ENCODE measurements at places on chromosomes 5 and 9.

DNA sequence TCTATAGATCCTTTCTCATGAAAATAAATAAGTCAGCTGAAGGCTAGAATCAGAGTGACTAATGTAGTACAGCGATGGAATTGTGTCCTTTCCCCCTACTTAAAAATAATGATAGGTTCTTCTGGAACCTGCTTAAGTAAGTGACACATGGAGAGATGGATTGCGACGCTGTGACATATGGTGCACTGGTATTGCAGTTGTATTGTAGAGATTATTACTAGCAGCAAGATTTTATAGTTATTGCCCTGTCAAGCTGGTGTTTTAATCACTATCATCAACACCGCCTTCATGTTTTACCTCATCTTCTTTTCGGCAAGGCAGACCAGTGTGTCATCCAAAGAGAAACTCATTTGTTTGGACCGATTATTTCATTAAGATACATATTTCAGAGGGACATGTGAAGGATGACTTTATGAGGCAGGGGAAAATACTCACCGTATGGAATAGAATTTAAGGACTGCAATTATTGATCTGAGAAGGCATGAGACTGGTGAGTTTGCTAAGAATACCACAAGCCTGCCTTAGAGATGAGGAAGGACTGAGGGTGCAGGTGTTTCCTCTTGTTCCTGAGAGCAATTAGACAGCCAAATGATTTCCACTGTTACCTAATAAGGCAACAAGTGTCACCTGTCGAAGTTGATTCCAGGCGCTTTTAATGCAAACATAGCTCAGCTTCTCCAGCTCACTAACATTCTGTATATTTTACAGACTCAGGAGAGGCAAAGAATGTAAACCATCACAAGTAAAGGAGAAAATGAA is 1855.5 kb downstream of the MAT2B start:
- no peaks in the 10 kb centered on the region for H3K4me1 ChIP-seq
- H3K27me3 ChIP-seq = no peaks in the 10 kb centered on the region
- DNase-seq = no peak
- H3K4me3 ChIP-seq = no peak overlapping the region
- no peaks in the 10 kb centered on the region for H3K36me3 ChIP-seq

- no peaks in the 10 kb centered on the region for H3K27me3 ChIP-seq
- H3K4me1 ChIP-seq = no peaks in the 10 kb centered on the region
- H3K27ac ChIP-seq = no peak overlapping the region
- no peak for DNase-seq
- H3K4me3 ChIP-seq = no peak overlapping the region
- peaks cover 56% of the 10 kb centered on the region for H3K36me3 ChIP-seq
Measured at GRCh38 chr5:60634051-60634450, 65.9 kb downstream of the DEPDC1B start.

DNA sequence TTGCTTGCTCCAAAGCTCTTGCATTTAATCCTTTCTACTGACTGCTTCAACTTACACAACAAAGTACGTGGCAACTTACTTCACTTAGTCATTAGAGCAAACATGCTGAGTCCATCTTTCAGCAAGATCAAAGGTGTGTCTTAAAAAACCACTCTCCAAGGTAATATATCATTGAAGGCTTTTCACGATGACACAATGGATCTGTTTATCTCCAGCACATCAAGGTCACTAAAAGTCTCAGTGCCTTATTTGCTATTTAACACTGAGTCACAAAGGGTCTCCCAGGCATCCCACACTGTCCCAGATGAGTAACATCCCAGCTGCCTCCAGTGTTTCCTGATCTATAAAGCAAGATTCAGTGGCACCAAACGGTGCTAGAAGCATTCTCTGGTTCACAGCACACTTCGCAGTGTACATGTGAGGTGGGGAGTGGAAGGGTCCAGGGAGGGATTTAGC is 3.7 kb upstream of the CLK4 start:
- H3K36me3 ChIP-seq = peaks cover 2% of the 10 kb centered on the region

DNA sequence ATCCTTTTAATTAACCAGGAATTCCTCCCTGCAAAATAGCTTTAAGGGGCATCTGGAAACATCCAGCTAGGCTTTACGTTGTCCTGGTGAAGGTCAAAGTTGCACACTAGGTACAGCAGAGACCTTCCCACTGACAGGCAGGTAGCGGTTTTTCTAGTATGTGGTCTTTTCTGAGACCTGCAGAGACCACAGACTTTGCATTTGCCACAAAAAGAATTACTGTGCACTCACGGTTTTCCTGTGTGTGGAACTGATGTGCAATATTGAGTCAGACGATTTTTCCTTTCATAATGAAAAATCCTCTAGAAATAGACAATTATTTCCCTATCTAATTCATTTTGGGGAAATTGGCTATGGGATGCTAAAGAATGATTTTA is 417.0 kb upstream of the ADAMTSL1 start:
- no peaks in the 10 kb centered on the region for H3K27me3 ChIP-seq
- no peak overlapping the region for H3K4me3 ChIP-seq
- H3K4me1 ChIP-seq = peaks cover 14% of the 10 kb centered on the region
- no peak overlapping the region for H3K27ac ChIP-seq
- no peaks in the 10 kb centered on the region for H3K36me3 ChIP-seq
- DNase-seq = no peak

DNA sequence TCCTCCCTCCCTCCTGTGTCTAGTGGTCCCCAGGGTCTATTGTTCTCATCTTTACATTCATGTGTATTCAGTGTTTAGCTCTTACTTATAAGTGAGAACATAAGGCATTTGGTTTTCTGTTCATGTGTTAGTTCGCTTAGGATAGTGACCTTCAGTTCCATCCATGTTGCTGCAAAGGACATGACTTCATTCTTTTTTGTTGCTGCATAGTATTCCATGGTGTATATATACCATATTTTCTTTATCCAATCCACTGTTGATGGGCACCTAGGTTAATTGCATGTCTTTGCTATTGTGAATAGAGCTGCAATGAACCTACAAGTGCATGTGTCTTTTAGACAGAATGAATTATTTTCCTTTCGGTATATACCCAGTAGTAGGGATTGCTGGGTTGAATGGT is 46.8 kb downstream of the FYB1 start:
- no peak for DNase-seq
- peaks cover 90% of the 10 kb centered on the region for H3K4me1 ChIP-seq
- H3K27ac ChIP-seq = no peak overlapping the region
- no peaks in the 10 kb centered on the region for H3K27me3 ChIP-seq
- peaks cover 67% of the 10 kb centered on the region for H3K36me3 ChIP-seq

DNA sequence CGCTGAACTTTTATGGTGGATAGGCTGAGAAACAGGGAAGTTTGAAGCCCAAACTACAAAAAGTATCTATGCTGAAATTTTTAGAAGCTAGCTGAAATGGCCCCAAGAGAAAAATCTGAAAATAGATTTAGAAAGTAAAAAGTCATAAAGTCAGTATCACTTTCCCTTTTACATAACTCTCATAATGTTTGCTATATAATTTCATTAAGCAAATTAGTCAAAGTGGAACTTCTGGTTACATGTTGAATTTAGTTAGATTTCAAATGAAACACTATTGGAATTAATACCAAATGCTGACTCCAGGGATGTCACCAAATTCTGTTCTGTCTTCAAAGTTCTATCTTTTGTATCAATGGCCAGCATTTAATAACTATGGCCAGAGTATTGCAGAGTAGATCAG is 126.9 kb downstream of the TTC39B start:
- DNase-seq = no peak
- H3K36me3 ChIP-seq = peaks cover 39% of the 10 kb centered on the region
- no peaks in the 10 kb centered on the region for H3K27me3 ChIP-seq
- H3K4me3 ChIP-seq = no peak overlapping the region

- peaks cover 38% of the 10 kb centered on the region for H3K4me1 ChIP-seq
- H3K4me3 ChIP-seq = no peak overlapping the region
- H3K27ac ChIP-seq = peak overlapping the region; percentile 80
- H3K36me3 ChIP-seq = peaks cover 26% of the 10 kb centered on the region
Measured at GRCh38 chr9:130106860-130107233, 53.1 kb downstream of the GPR107 start.

DNA sequence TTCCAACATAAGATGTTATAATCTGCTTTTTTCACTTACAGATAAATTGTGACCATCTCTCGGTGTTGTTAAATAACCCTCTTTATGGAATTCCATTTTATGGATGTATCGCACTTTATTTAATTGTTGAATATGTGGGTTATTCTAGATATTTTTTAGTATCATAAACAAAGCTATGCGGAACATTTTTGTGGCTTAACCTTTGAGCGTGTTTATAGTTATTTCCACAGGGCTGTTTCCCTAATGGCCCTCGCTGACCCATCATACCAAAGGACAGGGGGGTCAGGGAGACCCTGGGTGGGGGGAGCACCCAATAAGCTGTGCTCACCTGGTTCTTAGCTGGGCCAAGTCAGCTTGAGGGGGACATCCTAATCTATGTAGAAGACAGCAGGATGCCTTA is 65.3 kb downstream of the NDST1 start:
- DNase-seq = no peak
- no peak overlapping the region for H3K4me3 ChIP-seq
- no peaks in the 10 kb centered on the region for H3K36me3 ChIP-seq
- no peaks in the 10 kb centered on the region for H3K27me3 ChIP-seq
- no peaks in the 10 kb centered on the region for H3K4me1 ChIP-seq

DNA sequence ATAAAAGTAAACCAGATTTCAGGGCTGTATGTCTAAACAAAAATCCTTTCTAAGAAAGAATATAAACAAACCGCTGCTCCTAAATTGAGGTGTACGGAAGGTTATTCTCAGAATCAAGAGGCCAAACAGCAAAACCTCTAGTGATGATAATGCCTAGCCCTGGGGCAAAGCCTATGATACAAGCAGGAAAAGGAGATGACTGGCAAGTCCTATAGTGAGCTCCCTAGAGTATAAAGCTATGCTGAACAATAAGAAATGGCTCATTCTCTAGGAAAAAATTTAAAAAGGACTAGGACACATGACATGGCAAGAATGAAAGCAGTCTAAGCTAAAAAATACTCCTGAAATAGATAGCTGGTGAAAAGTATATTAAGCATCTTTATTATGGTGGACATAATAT is 187.1 kb downstream of the BNC2 start:
- no peak overlapping the region for H3K27ac ChIP-seq
- no peak overlapping the region for H3K4me3 ChIP-seq
- DNase-seq = no peak
- no peaks in the 10 kb centered on the region for H3K36me3 ChIP-seq

DNA sequence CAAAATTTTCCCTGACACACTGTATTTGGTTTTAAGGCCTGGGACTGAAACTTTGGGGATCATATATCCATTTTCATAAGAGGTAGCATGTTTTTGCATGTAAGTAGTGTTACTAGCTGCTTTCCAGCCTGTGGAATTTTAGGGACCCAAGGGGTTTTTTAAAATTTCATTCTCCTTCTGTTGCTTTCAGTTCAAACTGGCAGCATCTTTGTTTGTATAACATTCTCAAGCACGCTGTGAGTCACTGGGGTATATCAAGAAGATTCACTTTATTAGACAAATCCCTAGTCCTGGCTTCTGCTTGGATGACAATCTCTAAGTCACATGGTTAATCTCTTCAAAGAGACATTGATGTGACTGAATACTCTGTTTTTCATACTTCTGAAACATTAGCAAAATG is 479.0 kb downstream of the CYLC2 start:
- H3K27ac ChIP-seq = no peak overlapping the region
- no peak overlapping the region for H3K4me3 ChIP-seq
- no peaks in the 10 kb centered on the region for H3K4me1 ChIP-seq
- H3K27me3 ChIP-seq = no peaks in the 10 kb centered on the region
- no peaks in the 10 kb centered on the region for H3K36me3 ChIP-seq

DNA sequence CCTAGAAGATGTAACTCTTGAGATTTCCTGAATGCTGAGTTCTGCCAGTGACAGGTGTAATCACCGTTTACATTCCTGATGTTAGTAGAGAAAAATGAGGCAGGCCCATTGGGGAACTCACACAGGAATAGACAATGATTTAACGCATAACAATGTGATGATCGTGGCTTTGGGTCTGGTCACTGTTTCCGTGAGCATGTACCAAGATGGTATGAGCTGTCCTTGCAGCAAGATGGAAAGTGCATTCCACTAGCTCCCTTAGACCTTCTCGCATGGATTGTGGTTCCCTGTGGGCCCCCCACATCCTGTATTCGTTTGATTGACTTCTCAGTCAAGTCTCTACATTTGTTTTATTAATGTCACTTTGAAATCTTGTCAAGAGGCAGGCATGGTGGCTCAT is 124.0 kb upstream of the DAP start:
- H3K36me3 ChIP-seq = no peaks in the 10 kb centered on the region
- H3K27ac ChIP-seq = no peak overlapping the region
- no peak overlapping the region for H3K4me3 ChIP-seq
- no peaks in the 10 kb centered on the region for H3K4me1 ChIP-seq
- DNase-seq = no peak

DNA sequence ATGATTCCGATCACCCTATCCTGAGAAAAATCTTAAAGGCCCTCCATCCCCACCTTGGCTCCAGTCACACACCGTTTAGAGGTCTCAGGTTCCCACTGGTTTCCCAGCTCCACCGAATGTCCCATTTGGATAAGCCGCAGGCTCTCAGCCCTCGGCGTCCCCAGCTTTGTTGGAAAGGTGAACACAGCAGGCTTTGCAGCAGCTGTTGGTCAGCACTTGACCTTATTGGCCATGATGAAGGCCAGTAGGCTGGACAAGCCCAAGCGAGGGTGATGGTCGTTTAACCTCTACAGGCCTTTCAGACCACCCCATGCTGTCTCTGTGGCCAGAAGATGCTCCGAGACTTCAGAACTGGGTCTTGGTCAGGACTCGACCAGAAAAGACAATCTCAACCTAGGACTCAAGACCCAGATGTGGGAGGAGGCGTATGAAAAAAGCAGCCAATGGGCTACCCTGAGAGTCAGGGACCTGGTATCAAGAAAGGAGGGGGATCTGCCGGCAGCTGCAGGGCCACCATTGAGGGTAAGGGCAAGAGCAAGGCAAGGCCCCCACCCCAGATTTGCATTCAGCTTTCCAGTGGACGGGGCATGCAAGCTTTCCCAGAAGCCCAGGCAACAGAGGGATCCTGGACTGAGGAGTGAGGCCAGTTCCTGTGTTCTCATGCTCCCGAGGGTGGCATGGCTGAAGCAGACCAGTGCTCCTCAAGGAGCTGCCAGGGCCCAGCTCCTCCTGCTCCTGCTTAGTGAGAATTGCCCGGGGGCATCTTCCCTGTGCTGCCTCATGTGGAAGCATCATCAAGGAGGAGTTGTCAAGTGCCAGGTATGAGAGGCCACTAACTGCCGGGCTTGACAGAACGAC is 13.4 kb downstream of the UBE2QL1 start:
- no peak overlapping the region for H3K27ac ChIP-seq
- no peak overlapping the region for H3K4me3 ChIP-seq
- peaks cover 17% of the 10 kb centered on the region for H3K27me3 ChIP-seq
- DNase-seq = no peak

DNA sequence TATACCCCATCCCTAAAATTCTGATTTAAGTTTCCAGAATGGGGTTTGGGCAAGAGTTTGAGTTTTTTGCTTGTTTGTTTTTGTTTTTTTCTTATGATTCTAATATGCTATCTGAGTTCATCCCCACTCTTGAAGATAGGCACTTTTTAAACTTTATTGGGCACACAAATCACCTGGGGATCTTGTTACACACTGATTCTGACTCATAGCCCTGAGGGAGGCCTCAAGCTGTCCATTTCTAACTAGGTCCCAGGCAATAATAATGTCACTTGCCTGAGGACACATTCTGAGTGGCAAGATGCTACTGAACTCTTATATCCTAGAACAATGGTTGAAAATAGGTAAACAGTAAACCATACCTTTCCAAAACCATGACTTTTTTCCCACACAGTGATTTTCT is 22.8 kb upstream of the ABLIM3 start:
- no peak for DNase-seq
- no peaks in the 10 kb centered on the region for H3K36me3 ChIP-seq

- no peak for DNase-seq
- no peak overlapping the region for H3K4me3 ChIP-seq
- no peaks in the 10 kb centered on the region for H3K4me1 ChIP-seq
- H3K27me3 ChIP-seq = no peaks in the 10 kb centered on the region
- H3K36me3 ChIP-seq = no peaks in the 10 kb centered on the region
Measured at GRCh38 chr5:8907168-8907868, 638.6 kb downstream of the SEMA5A start.

- no peaks in the 10 kb centered on the region for H3K27me3 ChIP-seq
- peaks cover 3% of the 10 kb centered on the region for H3K4me1 ChIP-seq
- peaks cover 28% of the 10 kb centered on the region for H3K36me3 ChIP-seq
Measured at GRCh38 chr9:99948482-99948881, 42.0 kb downstream of the STX17 start.

Measured in activated CD8-positive, alpha-beta memory T cell treated with anti-CD3 and anti-CD28 coated beads, Interleukin-2, amount 10 ng/mL, durations not matched to agents 7 days and 5 days (primary cell).